ENCODE measurements at places on chromosomes 4 and X.

DNA sequence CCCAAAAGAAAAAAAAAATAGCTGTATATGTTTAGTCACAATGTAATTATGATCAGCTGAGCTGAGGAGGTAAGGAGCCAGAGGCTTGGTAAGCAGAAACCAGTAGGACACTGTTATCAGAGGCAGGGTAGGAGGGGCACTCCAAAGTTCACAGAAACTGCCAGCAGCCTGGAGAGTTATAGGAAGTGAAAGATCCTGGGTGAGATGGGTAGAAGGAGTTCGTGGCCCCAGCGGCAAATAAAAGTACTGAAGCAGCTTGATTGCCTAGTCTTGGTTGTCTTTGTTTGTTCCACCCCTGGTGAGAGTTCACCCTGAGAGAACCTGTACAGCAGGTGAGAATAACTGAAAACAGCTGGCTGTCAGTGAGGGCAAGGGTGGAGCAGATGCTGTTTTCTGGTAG lies 340.8 kb downstream of the ADGRL3 start:
- DNase-seq, result no peak

DNA sequence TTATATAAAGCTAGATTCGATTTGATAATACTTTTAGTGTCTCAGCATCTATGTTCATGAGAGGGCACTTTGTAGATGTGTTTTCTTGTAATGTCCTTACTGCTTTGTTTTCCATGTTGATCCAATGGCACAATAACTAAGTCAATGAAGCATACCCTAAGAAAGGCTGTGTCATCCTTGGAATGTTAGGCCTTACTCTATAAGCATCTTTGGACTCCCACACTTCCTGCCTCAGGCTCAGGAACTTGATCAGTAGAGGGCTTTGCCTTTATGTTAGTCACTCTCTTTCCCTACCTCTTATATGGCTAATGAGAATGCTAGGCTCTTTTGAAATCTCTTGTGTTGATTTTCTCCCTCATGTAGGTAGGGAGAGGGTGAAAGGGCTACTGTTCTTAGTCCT lies 33.2 kb upstream of the EDA2R start:
- DNase-seq, result no peak

GRCh38 chr4:27013012-27013411 lies 152.4 kb downstream of the STIM2 start:
- no peak for DNase-seq

DNA sequence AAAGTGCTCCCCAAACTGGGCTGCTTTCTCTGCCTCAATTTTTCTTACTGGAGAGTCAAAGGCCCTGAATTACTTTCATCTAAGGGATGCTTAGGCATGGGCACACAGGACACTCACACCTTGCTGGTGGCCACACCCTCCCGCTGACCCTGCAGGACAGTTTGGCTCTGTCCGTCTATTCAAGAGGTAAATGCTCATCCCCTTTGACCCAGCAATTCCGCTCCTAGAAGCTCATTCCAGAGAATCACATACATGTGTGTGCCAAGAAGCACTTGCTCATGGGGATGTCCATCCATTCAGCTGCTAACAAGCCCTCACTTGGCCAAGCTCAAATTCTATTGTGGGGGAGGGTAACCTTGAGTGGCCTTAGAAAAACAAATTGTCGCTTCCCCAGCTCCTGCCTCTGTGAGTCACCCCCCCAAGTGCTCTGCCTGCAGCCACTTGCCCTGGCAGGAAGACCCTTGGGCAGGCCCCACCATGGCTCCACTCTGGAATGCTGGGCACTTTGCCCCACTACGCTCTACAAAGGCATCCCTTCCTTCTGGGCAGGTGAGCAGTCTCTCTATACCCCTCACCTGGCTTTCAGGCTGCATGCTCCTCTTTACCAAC lies 54.5 kb downstream of the HTRA3 start:
- peak; percentile 26 for DNase-seq

DNA sequence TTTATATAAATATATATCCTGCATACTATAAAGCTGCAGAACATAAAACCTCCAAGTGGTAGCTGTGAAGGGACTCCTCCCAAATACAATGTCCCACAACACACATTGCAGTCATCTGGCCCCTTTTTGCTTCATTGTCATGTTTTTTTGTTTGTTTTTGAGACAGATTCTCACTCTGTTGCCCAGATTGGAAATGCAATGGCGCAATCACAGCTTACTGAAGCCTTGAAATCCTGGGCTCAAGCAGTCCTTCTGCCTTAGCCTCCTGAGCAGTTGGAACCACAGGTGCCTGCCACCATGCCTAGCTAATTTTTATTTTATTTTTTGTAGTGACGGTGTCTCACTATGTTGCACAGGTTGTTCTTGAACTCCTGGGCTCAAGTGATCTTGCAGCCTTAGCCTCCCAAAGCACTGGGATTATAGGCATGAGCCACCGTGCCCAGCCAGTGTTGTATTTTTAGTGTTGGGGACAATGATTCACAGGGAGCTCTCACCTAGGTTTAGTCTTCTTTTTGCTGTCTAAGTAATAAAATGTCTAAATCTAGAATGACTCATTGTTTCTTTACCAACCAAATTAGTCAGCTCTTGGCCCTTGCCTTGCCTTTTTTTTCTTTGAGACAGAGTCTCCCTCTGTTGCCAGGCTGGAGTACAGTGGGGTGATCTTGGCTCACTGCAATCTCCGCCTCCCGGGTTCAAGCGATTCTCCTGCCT lies 24.0 kb upstream of the XIAP start:
- DNase-seq, result no peak

DNA sequence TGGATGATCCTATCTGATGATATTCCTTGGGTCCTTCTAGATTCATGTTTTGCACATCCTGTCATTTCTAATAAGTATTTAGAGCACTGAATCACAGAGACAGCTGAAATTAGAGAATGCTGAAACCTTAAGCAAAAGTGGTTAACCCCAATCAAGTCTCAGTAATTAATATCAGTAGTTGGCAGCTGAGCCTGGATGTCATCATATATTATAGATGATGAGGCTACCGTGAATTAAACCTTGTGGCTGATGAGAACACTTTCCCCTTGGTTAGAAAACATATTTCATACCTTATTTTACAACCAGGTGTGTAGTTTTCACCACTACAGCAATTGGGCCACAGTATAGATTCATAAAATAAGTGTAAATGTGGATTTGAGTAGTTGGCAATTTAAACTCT lies 499.0 kb downstream of the PDGFC start:
- no peak for DNase-seq

- no peak for DNase-seq
Measured at GRCh38 chr4:25174674-25175073, 14.4 kb upstream of the SEPSECS start.

DNA sequence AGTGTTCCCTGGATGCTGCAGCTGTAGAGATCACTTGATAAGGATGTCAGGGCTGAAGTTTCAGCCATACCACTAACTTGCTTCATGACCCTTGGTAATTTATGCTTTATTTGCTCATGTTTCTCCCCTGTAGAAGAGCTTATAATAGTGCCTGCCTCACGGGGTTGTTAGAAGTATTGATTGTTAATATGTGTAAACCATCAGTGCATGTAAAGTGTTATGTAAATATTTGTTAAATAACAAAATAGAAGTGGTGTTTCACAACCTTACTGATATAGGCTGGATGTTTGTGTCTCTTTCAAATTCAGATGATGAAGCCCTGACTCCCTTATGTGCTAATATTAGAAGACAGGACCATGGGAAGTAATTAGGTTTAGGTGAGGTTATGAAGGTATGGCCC lies 1.5 kb upstream of the CXCL2 start:
- no peak for DNase-seq

GRCh38 chr4:183721207-183722081 lies 62.4 kb downstream of the TRAPPC11 start:
- DNase-seq, result peak; percentile 61

All from right forelimb (tissue), 1 donor.